ENCODE measurements at places on chromosomes 16 and 17. TPM values are rescaled to one million over a fixed set of nuclear protein-coding genes. Genes with fewer than 3 reads are reported as not detected.

Gene EIF4A3
- 52.4 TPM for polyA plus RNA-seq

Gene OR1A2
- not detected for polyA plus RNA-seq

Gene CIBAR2
- polyA plus RNA-seq = not detected

Gene KRTAP3-2
- polyA plus RNA-seq = not detected

Gene SLFN13
- polyA plus RNA-seq = not detected

Gene TPPP3
- polyA plus RNA-seq = 55.4 TPM

Gene RAP1GAP2
- 1.2 TPM for polyA plus RNA-seq

Gene KCNH4
- not detected for polyA plus RNA-seq

Gene CA5A
- polyA plus RNA-seq = not detected

All from Purkinje cell (primary cell).